ENCODE measurements at places on chromosomes 3 and 15.

GRCh38 chr3:101512396-101512645 lies 691 bp downstream of the SENP7 start:
- no peak for DNase-seq

DNA sequence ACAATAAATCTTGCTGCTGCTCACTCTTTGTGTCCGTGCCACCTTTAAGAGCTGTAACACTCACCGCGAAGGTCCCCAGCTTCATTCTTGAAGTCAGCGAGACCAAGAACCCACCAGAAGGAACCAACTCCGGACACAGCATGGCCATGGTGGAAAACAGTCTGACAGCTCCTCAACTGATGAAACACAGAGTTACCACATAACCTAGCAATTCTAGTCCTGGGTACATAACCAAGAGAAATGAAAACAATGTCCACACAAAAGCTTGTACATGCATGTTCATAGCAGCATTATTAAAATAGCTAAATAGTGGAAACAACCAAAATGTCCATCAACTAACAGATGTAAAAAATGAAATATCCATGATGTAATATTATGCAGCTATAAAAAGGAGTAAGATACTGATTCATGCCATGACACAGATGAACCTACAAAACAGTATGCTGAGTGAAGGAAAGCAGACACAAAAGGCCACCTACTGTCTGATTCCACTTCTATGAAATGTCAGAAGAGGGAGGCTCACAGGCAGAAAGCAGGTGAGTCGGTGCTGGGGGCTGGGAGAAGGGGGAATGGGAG lies 36.8 kb downstream of the VGLL4 start:
- DNase-seq, result no peak

DNA sequence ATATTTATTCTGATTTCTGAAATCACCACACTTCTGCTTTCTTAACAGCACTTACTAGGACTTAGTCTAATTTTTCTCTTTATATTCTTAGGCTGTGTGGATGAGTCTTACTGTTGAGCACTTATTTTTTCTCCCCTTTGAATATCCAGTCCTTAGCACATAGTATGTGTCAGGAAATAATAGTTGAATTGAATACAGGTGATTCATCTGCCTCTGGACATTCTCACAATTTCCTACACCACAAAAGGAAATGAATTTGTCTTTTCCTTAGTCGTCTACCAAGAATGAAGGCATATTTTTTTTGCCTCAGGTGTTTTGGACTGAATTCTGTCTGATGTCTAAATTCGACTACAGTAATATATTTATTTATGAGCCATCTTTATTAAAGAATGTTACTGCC lies 204.2 kb downstream of the GHSR start:
- DNase-seq, result no peak

- no peak for DNase-seq
Measured at GRCh38 chr3:25768851-25769250, 14.4 kb downstream of the NGLY1 start.

DNA sequence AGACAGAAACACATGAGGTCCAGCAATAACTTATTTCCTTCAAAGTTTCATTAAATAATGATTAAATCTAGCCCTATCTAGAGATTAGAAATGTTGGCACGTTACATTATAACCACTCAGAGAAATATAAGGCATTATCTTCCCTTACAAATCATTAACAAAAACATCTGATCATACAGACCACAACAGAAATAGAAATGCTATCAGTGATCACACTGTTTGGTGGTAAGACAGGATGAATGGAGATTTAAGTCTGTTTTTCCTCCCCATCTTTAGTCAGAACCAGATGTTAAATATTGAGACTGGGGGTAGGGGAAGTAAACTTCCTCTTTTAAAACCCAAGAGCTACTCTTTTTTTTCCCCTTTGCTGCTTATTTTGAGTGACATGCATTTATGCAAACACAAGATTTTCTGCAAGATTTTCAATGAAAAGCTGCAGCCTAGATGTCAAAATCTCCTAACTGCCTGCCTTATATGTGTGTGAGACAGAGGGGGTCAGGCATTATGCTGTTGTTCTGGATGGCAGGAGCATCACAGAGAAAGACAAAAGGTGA lies 70.4 kb downstream of the CBLB start:
- DNase-seq, result no peak

Data from adrenal gland (tissue), 19 donors.